ENCODE measurements at places on chromosomes 16 and 17.

- no peak for DNase-seq
These were observed 87.1 kb downstream of the KCNJ12 start for GRCh38 chr17:21463204-21463661.

GRCh38 chr17:48601539-48602425 lies 3.0 kb downstream of the HOXB6 start:
- no peak for DNase-seq

DNA sequence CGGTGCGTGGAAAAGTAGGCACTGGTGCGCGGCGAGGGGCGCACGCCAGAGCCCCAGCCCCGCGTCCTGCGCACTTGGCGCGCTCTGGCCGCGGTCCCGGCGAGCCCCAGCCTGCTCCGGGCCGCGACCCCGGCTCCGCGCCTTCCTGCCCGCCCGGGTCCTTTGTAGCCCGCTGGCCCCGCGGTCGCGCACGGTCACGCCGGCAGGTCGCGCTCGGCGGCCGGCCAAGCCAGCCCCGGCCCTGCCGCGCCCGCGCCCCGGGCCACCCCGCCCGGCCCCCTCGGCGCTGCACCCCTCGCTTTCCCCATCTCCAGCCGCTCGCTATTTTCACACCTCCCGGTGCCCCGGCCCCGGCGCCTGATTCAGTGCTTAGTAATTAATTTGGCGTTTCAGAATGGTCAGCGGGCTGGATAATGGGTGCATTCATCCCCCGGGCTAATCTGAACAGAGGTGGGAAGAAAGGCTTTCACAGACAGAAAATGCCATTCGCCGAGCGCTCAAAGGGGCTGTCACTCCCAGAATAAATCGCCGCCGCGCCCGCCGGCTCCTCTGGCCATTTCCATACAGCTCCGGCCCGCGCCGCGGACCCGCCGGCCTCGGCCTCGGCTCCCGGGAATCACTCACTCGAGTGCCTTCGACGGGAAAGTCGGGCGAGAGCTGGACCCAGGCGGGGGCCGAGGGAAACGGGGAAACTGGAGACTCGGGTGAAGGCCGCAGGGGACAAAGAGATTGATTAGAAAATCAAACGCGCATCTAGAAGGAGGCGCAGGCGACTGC lies 17.8 kb upstream of the NTN1 start:
- no peak for DNase-seq

DNA sequence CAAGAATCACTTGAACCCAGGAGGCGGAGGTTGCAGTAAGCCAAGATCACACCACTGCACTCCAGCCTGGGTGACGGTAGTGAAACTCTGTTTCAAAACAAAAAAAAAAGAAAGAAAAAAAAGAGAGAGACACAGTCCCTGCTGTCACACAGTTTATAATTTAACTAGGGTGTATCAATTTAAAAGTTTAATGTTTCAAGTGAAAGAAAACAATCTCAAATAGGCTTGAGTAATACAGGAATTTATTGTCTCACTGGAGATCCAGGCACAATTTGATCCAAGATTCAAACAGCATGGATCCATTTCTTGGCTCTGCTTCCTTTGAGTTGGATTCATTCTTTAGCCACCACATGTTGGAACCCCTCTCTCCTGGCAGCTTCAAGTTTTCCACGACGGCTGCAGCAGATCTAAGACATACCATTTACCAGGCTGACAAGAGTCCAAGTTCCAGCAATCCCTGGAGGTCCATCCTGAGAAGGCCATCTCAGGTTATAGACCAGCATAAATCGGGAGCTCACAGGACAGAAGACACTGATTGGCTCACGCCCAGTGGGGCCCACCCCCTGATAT lies 97.5 kb downstream of the YPEL2 start:
- no peak for DNase-seq

- DNase-seq, result peak; percentile 6
These were observed 1062.7 kb upstream of the EEF2KMT start for GRCh38 chr16:6160303-6160702.

DNA sequence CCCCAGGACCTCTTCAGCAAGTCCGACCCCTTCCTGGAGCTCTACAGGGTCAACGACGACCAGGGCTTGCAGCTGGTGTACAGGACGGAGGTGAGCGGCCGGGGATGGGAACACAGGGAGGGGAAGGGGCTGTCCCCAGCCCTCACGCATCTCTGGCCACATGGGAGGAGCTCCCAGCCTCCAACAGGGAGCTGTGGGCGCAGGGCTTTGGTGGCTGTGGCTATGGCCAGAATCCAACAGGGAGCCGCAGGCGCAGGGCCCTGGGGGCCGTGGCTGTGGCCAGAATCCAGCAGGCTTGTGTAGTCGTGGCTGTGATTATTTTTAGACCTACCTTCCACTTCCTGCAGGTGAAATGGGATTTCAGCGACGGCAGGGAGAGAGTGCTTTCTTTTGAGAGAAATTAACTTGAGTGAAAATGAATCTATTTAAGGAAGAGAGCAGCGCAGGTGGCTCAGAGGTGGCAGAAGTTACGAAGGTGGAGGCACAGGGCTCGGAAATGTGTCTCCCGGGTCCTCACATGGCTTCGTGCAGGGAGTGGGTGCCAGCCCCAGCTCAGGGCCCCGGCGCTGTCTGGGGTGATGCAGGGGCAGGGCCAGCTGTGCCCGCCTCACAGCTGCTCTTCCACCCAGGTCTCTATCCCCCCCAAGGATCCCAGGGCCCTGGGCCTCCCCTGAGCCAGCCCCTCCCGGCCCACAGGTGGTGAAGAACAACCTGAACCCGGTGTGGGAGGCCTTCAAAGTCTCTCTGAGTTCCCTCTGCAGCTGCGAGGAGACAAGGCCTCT lies 9.4 kb downstream of the CPNE7 start:
- no peak for DNase-seq

- peak; percentile 54 for DNase-seq
These were observed 10.6 kb upstream of the CETP start for GRCh38 chr16:56950881-56951771.

GRCh38 chr16:47888142-47888541 lies 267.7 kb downstream of the ABCC12 start:
- DNase-seq, result peak; percentile 48

DNA sequence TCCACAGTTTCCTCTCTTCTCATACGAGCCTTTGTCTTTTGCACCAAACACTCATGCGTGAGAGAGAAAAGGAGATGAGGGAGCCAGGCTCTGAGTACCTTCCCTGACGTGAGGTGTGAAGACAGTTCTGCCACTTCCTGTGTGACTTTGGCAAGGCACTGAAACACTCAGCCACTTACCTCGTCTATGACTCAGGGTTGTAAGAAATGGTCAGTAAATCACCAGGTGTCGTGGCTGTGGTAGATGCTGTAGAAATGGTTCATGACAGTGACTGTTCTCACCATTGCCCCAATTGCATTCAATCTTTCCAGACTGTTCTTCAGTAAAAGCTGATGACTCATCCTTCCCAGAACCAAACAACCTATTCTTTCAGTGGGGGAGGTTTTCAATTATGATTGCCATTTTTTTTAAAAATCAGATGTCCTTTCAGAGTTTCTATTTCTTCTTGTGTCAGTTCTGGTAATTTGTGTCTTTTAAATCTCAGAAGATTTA lies 49.2 kb upstream of the CBFA2T3 start:
- no peak for DNase-seq

- DNase-seq, result peak; percentile 61
These were observed 7.8 kb downstream of the RARA start for GRCh38 chr17:40316571-40317344.

DNA sequence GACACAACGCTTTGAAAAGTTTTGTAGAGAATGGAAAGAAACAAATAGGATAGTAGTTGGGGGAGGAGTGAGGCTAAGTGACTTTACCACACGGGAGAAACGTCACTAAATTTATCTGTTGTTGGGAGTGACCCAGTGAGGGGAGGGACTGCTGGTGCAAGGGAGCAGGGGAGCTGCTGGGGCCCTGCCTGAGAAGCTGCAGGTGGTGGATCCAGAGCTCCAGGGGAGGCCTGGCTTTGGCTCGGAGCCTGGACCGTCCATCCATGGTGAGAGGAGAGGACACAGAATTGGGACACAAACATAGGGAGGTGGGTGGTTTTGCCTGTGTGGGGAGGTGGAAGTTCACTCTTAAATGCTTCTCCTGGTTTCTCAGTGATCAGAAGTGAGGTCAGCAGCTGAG lies 107.6 kb downstream of the GOSR1 start:
- no peak for DNase-seq

GRCh38 chr16:80377096-80377956 lies 163.5 kb upstream of the DYNLRB2 start:
- DNase-seq, result no peak

DNA sequence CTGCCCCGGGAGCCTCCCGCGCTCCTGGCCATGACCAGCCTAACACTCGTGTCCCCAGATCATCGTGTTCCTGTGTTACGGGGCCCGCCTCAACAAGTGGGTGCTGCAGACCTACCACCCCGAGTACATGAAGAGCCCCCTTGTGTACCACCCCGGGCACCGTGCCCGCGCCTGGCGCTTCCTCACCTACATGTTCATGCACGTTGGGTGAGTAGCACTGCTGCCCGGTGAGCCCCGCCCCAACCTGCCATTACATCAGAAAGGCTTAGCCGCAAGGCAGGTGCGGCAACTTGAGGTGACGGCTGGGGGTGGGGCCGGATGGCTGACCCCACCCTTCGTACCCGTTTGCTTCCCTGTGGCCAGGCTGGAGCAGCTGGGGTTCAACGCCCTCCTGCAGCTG lies 1.4 kb downstream of the RHBDL1 start:
- no peak for DNase-seq

GRCh38 chr17:40433551-40434415 lies 9.5 kb upstream of the IGFBP4 start:
- no peak for DNase-seq

DNA sequence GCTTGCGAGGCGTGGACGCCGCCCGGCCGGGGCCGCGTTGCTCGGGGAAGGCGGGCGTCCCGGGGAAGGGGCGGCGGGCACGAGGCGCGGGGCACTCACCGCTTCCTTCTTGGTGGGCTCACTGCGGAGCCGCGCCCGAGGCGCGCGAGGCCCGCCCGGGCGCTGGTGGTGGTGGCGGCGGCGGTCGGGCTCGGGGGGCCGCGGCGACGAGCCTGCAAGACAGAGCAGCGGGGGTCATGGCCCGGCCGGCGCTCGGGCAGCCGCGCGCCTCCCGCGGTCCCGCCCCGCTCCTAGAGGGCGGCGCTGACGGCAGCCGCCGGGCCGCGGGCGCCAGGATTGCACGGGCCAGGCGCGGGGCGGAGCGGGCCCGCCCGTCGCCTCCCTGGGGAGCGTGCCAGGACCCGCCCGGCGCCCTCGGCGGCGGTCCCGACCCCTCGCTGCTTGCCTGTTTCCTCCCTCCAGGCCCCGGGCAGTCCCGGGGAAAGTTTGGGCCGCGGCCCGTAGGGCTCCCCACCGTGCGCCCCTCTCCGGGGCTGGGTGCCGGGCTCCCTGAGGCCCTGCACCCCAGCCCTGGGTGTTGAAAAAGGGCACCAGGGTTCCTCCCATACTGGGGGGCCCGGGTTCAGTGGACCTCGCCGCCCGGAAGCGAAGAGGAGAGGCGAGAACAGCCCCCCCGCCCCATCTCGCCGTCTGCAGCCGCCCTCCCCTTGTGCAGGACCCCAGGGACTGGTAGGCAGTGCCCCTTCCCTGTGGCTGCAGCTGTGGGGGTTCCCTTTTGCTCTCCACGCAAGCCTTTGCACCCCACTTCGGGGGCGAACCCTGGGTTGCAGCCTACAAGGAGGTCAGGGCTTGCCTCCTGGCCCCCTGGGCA lies at the start of gene C16orf74:
C16orf74 (minus strand) TSS at position 270 of the 871 bp plus-strand sequence. CDS start 15,879 bp downstream, outside the sequence.
- no peak for DNase-seq

DNA sequence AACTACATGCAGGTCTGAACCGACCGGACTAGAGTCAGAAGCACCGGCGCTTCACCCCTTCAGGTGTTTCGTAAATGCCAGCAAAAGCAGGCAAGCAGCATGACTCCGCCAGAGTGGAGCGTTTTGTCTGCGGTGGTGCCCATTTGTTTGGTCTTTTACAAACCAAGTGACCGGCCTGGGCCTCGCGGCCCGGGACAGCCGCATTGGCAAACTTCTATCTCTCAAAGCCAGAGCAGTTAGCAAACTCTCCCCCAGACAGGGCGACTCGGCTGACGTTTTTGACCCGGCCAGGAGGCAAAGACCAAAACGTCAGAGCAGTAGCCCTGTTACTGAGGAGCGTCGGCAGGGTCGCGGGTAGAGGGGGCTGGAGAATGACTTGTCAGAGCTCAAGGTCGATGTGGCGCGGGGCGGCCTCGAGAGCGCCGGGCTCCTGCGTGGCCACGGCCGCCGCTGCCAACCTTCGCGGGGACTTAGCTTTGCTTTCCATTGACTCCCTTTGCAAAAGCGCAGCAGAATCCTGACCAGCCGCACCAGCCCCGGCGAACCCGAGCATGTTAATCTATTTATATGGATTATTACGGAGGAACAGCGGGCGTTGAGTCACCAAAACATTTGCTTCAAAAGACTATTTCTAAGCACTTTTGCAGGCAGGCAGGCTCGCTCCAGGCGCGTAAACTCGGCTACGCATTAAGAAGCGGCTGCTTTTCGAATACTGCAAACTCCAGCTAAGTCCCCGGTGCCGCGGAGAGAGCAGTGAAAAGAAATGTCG lies 763 bp upstream of the SOX9 start:
- DNase-seq, result peak; percentile 77

- no peak for DNase-seq
These were observed 295.1 kb upstream of the SOX9 start for GRCh38 chr17:71825687-71826086.

- no peak for DNase-seq
These were observed 25.5 kb upstream of the MYO15B start for GRCh38 chr17:75561927-75562603.

DNA sequence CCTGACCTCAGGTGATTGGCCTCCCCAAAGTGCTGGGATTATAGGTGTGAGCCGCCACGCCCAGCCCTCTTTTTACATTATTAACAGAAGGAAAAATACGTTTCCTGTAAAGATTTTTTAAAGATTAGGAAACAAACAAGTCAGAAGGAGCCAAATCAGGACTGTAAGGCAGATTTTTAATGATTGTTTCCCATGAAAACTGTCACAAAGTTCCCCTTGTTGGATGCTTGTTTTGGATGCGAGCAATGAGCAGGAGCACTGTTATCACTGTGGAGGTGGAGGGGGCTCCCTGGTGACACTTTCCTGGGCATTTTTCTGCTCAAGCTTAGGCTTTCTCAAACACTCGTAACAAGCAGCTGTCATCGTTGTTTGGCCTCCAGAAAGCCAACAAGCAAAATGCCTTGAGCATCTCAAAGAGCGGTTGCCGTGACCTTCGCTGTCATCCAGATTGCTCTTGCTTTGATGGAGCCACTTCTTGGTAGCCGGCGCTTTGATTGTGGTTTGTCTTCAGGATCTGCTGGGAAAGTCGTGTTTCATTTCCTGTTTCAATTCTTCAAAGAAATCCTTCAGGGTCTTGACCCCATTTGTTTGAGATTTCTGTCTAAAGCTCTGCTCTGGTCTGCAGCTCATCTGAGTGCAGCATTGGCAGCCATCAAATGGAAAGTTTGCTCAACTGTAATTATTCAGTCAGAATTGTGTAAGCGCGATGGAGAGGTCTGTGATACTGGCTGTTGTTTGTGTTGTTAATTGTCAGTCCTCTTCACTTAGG lies 128.7 kb downstream of the RPTOR start:
- no peak for DNase-seq

Data from brain microvascular endothelial cell (primary cell).